CD4-positive, alpha-beta T cell treated with Interleukin-12 subunit alpha and Interleukin-12 subunit beta, for 1 hour (primary cell): ENCODE measurements at places on chromosomes 6 and 20.

DNA sequence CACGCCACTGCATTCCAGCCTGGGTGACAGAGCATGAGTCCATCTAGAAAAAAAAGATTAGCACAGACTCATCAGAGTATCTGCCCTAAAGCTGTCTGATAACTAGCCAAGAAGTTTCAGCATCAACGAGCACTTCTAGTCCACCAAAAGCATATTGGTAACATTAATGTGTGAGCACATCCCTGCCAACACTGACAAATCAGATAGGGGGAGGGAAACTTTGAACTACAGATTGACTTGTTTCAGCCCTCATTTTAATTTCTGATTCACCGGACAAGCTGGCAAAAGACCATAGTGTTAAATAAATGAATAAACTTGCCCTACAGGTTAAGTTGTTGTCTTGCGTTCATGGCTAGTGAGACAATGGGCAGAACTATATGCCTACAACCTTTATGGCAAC, 7.7 kb upstream of the SEC63 start:
- no peak for DNase-seq

DNA sequence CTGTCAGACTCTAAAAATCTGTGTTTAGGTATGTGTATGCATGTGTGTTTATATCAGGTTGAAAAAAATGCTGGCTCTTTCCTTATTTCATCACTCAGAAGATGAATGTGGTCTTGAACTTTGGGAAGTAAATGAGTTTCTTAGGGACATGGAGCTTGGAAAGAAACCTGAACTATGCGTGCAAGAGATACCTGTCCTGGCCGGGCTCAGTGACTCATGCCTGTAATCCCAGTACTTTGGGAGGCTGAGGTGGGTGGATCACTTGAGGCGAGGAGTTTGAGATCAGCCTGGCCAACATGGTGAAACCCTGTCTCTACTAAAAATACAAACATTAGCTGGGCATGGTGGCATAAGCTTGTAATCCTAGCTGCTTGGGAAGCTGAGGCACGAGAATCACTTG, 4.4 kb upstream of the GLP1R start:
- no peak for DNase-seq

DNA sequence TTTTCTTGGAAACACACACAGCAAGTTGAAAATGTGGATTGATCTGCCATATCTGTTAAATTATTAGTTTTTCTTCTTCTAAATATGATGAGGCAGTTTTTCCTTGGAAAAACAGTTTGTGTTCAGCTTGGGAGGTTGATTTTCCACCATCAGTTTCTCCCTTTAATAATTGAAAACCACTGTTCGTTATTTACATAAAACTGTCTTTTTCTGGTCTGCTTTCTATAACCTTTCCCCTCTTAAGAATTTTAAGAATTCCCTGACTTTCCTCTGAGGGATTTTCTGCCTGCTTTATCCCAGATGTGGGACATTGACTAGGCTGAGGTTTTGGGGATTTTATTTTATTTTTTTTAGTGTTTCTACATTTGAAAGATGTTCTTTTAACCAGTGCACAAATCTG, 27.2 kb downstream of the DSE start:
- no peak for DNase-seq

DNA sequence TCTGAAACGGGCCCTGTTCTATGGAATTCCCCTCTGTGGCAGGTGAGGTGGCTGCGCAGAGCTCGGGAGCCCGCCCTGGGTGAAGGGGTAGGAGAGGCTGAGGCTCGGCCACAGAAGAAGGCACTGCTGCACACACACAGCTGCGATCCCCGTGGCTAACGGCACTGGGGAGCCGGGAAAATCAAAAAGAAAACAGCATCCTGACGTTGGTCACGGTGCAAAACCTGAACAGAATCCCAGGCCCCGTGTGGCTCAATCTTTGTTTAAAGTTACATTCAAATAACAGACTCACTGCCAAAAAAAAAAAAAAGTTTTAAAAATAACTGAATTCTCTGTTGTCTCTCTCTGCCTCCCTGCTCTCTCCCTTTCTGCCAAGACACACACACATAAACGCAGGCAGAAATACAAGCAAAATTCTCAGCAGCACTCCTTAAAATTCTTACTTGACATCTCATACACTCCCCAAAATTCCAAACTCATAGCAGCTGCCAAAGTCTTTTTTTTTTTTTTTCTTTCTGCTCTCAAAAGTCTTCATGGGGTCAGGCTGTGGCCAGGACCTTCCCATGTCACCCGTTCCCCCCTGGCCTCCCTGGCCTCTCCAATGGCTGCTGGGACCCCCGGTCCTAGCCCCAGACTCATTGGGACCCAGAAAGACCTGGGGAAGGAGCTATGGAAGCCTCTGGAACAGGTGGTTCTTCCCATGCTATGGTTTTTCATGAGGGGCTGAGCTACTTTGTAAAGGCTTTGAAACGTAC, 248.8 kb downstream of the TTLL2 start:
- DNase-seq, result no peak

DNA sequence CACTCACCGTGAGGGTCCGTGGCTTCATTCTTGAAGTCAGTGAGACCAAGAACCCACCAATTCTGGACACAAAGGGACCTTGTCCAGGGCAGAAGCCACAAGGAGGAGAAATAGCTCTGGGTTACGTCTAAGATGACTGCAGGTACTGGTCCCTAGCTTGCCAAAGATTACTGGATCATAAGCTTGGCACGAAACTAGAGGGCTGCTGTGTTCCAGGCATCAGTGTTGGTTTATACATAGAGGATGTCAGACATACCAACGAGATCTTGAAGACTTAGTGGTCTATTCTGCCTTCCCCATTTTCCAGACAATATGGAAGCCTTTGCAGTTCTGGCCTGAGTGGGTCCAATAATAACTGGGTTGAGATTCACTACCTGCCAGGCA, 175.7 kb downstream of the TBX18 start:
- DNase-seq, result no peak

- DNase-seq, result no peak
Observed at GRCh38 chr20:64146301-64146935, 17.8 kb upstream of the MYT1 start.

DNA sequence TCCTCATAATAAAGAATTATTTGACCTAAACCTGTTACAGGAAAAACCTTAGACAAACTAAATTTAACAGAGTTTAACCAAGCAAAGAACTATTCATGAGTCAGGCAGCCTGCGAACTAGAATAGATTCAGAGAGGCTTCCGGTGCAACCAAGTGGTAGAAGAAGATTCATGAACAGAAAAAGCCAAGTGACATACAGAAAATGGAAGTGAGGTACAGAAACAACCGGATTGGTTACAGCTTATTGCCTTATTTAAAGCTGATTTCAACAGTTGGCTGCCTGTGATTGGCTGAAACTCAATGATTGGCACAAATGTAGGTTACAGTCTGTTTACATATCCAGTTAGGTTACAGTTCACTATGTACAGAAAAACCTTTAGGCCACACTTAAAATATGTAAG, 10.1 kb downstream of the PPP1R3G start:
- no peak for DNase-seq

- no peak for DNase-seq
Observed at GRCh38 chr20:57888591-57888990, 178.8 kb upstream of the PMEPA1 start.

DNA sequence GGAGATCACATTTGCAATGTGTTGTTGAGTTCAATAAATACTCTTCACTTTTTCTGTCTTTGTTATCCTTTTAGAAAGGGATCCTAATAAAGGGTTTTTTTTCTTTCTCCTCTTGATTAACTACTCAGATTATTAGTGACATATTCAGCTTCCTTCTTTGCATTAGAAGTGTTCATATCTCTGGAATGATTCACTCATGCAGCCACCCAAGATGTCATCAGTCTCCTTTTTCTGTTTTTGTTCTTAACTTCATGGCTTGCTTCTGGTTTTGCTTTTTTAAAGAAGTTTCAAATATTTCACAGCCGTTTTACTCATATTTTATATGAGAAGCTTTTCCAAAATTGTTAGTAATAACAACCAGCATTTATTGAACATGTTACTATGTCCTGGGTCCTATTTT, 187.6 kb downstream of the TMEM242 start:
- no peak for DNase-seq

- peak; percentile 40 for DNase-seq
Observed at GRCh38 chr20:62030834-62031434, 34.7 kb downstream of the TAF4 start.

- no peak for DNase-seq
Observed at GRCh38 chr6:70099732-70100131, 203.2 kb downstream of the COL9A1 start.

GRCh38 chr6:132234356-132234755, 166.9 kb downstream of the MOXD1 start:
- no peak for DNase-seq

DNA sequence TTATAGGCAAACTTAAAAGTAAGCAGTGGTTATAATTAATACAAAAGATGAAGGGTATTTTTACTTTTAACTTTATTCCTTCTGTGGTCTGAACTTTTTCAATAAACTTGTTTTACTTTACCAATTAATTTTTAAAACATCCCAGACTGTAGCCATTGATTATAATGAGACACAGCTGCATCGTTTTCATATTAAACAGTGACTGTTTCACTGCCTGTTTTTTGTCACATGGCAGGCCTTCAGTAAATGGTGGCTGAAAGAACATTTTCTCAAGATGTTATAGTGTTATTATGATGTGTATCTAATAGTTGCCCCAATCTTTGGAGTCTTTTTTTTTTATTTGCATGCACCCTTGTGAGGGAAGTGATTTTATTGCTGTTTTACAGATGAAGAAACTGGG, 95.1 kb downstream of the PLCB4 start:
- no peak for DNase-seq

DNA sequence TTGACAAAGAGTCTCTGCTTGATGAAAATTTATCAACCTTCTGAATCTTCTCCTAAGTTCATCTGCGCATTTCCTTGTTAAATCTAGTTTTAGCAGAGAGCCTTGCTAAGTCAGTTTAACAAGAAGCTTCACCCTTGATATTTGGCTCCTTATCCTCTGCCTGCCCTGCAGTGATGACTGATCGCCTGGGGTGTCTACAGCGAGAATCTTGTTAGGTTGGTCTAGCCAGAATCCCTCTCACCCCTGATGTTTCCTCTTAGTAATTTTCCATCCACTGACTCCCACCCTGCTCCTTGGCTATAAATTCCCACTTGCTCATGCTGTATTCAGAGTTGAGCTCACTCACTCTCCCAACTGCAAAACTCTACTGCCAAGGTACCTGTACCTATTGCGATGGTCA, 114.1 kb downstream of the TENT5A start:
- DNase-seq, result no peak

DNA sequence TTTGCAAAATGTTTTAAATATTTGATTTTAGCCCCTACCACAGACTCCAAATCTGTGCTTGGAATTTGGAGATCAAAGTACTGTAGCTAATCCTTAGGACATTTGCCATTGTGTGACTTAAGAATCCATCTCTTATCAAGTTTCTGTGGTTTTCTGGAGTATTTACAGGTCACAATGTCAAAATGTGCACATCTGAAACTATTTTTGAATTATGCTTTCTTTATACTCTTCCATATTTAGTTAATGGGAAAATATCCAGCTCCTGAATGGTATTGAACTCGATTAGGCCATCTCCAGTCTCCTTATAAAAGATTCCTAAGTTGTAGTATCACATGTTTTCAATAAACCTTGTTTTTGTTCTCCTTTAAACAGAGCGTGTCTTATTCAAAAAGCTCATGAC, 162.5 kb downstream of the KHDC1L start:
- DNase-seq, result no peak

DNA sequence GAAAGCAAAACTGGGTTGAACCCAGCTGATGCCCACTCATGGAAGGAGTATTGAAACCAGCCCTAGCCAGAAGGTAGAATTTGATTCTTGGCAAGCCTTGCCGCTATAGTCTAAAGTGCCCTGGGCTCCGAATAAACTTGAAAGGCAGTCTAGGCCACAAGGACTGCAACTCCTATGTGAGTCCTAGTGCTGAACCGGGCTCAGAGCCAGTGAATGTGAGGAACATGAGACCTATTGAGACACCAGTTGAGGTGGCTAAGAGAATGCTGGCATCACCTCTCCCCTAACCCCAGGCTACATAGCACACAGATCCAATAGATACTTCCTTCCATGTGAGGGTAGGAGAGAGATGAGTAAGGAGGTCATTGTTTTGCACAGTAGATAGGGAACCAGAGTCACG, 3.5 kb upstream of the DEFB110 start:
- no peak for DNase-seq

DNA sequence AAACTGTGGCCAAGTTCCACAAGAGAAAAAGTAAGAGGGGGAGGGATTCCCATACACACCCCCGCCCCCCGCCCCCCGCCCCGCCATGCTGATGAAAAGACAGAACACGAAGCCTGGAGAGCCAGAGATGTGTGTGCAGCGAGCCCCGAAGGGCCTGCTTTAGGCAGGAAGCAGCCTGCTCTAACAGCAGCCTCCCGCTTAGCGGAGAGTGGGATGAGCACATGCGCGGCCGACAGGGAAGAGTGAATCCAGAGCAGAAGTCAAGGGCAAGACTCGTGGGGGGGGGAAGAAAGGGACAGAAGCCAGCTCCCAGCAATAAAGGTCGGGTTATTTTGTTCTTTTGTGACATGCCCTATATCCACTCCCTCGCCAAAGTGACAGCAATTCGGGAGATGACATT, 67.2 kb upstream of the PTGIS start:
- DNase-seq, result no peak

GRCh38 chr6:105882121-105882803, 203.9 kb upstream of the PRDM1 start:
- no peak for DNase-seq

DNA sequence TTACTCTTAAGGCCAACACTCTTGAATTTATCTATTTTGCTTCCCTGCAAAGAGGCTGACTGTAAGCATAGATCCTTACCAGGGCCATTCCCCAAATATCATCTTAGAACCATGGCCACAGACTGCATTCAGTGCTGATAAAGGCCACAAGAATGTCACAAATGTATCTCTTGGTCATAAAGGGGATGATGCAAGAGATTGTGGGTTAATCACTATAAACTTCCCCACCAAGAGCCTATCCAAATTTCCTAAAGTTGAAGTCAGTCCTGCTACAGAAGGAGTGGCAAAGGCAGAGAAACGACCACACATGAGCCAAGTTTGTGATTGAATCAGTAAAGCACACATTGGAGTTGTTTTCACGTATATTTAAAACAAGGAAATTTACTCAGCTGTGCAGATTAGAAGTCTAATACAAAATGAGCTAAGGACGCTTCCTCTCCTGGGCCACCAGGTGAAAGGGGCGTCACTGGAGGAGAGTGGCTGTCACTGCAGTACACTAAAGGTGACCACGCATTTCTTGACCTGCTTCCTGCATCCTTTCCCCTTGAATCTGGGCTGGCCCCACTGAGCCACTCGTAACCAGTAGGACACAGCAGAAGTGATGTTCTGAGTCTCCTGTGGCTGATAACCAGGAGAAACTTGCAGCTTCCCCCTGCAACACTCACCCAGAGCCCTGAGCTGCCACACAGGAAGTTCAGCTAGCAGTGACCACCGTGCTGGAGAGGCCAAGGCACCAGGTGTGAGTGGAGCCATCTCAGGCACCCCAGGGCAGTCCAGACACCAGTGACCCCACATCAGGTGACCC, 181.9 kb downstream of the SYNDIG1 start:
- no peak for DNase-seq

GRCh38 chr6:145069966-145070365, 665.4 kb downstream of the EPM2A start:
- no peak for DNase-seq
